Glutamatergic neuron (in vitro differentiated cells): ENCODE measurements at places on chromosomes 12 and 14.

DNA sequence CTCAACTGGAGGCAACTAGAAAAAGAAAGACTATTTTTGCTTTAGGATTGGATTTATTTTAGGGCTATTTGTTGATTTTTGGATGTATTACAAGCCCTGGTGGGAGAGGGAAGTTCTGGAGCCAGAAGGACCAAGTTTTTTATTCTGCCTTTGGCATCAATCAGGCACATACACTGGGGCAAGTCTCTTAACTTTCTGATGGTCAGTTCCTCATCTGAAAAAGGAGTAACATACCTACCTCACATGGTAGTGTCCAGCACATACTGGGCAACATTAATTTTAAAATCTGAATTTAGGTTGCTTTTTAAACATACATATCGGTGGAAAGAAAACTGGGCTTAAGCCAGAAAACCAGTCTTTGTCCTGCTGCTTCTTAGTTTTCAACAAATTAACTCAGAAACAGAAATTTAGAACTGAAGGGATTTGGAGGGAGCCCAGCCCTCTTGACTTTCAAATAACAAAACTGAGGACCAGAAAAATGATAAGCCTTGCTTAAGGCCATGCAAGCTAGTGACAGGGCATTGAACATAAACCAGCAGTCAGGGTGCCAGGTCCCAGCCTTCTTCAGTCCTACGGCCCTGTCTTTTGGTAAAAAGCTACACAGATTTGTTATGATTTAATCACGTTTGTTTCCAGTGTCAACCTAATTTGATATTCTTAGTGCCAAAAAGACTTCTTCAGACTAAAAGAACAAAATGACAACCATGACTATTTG, 90.2 kb upstream of the SLC38A2 start:
- no peak for DNase-seq

DNA sequence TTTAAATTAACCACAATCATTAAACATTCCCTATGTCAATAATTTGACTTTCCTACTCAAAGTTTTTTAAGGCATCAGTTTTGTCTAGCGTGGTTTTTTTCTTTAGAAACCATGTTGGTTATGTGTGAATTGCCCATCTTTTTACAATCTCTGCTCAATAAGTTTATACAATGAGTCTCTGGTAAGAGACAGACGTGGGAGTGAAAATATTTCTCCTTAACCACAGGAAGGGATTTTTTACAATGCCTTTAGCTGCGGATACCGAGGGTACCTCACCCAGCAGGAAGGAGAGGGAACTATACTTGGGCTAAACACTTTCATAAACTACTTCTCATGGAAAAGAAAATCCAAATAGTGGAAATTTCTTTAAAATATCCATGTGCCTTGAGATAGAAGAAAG, 191.4 kb upstream of the BCL2L14 start:
- no peak for DNase-seq

GRCh38 chr12:22082190-22082701, 36.2 kb downstream of the CMAS start:
- no peak for DNase-seq

- DNase-seq: no peak
Observed at GRCh38 chr12:10690906-10691305, 17.1 kb upstream of the STYK1 start.

DNA sequence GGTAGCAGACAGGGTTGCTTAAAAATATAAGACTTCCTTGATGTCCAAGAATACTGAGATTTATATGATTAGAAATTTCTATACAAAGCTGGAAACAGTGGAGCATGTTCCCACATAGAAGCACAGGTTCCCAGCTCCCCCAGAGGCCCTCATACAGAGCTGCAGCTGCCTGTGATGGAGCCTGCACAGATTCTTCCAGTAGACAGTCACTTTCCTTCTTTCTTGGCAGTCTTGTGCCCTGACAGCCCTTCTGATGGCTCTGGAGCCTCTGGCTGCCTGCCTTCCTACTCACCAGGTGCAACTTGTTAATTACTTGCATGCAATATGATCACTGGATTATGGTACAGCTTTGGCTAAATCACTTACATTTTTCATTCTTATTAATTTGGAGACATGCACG, 44.4 kb downstream of the BICD1 start:
- no peak for DNase-seq

DNA sequence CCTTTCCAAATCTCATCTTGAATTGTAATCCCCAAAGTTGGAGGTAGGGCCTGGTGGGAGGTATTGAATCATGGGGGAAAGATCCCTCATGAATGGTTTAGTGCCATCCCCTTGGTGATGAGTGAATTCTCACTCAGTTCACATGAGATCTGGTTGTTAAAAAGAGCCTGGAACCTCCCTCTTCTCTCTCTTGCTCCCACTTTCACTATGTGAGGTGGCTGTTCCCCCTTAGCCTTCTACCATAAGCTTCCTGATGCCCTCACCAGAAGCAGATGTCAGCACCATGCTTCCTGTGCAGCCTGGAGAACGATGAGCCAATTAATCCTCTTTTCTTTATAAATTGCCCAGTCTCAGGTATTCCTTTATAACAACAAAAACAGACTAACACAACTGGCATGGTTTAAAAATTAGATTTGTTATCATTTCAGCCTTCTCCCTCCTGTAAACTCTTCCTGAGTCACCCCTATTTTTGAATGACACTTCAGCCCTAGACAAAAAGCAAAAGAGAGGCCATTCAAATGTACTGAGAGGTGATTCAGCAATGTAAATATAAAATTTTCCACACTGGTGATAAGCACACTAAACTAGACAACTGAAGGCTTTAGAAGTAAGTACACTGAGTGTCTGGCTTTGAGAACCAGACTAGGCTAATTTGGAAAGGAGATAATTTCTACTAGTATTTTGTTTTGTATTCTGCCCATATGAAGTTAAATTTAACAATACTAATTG, 212.1 kb upstream of the ABCD2 start:
- DNase-seq: no peak

DNA sequence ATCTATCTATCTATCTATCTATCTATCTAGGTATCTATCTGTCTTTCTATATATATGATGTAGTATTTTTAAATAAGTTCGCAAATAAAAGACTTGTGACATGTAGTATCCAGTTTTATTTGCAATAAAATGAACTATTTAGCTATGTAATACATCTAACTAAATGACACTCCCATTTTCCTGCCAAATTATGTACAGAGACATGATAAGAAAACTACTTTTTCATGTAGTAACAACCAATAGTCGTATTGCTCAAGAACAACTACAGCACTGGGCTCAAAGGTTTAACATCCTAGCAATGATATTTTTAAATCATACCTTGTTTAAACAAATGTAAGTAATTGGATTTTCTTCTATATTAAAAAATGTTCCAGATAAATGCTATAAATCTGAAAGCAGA, 55.5 kb upstream of the FLRT2 start:
- DNase-seq: no peak

- DNase-seq: no peak
Observed at GRCh38 chr12:52207106-52207505, 15.3 kb upstream of the KRT80 start.

GRCh38 chr12:52139579-52140062, 52.2 kb downstream of the KRT80 start:
- no peak for DNase-seq
